Stimulated activated CD8-positive, alpha-beta memory T cell treated with anti-CD3 and anti-CD28 coated beads, Interleukin-7, amount 100 ng/mL, for 1 hour (primary cell): ENCODE measurements at places on chromosomes 5 and 9.

DNA sequence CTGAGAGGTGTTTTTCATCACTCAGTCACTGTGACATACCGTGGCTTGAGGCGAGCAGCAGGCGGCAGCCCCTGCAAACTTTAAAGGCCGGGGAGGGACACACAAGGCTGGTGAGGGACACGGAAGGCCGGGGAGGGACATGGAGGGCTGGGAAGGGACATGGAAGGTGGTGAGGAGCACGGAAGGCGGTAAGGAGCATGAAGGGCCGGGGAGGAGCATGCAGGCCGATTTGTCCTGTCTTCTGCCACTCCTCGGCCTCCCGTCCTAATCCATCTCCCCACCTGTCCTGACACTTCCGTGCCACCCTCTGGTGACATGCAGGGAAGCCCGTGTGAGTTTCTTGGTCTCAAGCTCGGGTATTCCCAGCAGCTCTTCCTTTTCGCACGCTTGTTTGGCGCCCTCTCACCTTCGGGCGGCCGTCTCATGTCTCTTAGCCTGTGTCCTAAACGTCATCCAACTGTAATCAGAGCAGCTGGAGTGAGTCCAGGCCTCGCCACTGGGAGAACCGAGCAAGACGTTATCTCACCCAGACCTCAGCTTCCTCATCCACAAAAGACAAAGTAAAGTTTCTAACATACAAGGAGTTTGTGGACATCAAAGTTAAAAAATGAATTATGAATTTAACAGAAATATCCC is 126.5 kb downstream of the MRPL36 start:
- DNase-seq: no peak

DNA sequence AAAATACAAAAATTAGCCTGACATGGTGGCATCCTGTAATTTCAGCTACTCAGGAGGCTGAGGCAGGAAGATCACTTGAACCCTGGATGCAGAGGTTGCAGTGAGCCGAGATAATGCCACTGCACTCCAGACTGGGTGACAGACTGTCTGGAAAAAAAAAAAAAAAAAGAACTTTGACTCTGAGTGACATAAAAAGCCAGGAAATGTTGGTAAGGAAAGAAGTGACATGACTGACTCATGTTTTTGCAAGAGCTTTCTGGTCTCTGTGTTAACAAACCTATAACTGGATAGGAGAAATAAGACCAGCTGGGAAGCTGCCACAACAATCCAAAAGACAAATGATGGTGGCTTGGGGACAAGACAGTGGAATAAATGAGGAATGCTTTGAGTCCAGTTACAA is 272.1 kb downstream of the HINT1 start:
- no peak for DNase-seq

- DNase-seq: no peak
Measured at GRCh38 chr9:132383462-132383883, 23.2 kb downstream of the TTF1 start.

DNA sequence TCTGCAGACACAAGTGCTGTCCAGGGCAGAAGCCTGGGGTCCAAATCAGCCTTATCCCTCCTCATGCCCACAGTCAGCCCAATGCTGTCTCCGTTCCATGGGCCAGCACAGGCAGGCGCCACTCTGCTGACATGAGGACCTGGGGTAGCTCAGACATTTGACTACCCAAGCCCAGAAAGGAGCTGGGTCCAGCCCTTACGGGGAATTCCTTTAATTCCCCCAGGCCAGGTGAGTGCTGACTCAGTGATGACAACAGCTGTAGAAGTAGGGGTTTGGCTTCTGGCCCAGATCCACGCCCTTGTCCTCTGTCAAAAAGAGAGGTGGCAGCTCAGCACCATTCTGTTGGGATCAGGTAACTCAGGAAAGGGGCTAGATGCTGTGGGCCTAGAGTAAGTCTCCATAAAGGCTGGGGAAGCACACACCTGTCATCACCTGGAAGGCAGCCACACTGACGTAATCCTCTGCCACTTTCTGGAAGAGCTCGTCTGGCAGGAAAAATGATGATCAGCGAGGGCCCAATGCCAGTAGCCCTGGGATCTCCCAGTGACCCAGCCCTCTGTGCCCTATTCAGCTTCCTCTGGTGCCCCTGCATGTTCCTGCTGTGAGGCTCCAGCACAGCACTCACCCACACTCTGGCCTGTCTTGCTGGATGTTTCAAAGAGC is 1.9 kb downstream of the RAB24 start:
- no peak for DNase-seq

DNA sequence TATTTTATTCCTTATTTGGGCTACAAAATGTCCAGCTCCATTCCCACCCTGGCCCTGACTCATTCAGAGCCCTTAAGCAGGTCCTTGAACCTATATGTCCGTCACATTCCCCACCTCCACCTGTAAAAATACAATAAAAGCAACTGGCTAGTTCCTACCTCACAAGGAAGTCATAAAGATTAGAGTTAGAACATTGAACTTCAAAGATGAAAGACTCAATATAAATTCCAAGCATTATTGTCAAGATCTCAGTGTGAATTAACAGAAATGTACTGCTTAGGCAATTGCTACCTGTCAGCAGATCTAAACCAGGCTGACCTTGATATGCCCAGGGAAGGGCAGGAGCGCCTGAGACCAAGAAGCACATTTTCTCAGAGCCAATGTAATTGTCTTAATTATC is 221.8 kb downstream of the ENC1 start:
- no peak for DNase-seq

DNA sequence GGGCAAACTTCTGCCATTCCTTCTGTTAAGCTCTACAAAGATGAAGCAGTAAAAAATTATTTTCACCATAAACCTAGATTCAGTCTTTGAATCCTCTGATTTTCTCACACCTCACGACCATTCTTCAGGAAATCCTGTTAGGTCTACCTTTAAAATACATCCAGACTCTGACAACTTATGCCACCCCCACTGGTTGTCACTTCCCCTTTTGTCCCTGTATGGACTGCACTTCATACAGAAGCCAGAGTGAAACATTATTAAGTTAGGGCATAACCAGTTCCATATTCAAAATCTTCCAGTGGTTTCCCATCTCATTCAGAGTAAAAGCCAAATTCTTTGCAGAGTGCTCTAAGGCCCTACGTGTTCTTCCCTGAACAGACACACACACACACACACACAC is 499.8 kb downstream of the RASEF start:
- DNase-seq: no peak

DNA sequence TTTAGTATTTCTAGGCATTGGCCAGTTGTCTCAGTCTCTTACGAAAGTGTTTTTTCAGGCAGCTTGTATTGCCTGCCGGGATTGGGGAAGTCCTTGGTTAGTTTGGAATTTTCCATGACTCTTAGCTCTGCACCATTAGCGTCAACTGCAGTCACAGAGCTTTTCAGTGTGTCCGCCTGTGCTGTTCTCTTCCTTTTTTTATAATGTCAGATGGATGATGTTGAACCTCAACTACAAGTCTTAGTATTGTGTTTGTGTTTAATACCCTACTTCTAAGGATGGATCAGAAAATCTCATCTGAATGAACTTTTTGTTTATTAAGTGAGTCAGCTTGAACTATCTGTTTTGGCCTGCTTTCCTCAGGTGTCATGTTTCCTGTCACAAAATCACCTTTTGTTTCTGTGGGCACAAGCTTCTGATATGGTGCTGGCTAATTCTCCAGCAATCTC is 33.1 kb downstream of the ATP6V0E1 start:
- DNase-seq: no peak

GRCh38 chr9:79570448-79571308 is 1.1 kb upstream of the TLE4 start:
- no peak for DNase-seq

DNA sequence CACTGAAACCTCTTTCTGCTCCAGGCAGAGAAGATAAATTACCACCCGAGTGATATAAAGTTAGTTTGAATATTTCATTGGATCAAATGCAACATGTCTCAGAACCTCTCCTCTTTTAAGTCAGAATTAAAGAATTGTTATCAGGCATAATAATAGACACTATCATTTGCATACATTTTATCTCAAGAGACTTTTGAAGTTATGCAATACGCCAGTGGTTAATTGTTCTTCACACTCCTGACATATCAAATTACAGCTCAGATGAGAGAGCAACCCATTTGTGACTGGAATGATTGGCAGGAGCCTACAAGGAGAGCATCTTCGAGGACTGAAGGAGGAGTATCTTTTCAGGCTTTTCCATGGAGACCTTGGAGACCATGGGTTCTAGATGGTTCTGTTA is 452.2 kb downstream of the KDM4C start:
- DNase-seq: no peak

GRCh38 chr9:94928691-94929368 is 202.3 kb downstream of the AOPEP start:
- DNase-seq: no peak

DNA sequence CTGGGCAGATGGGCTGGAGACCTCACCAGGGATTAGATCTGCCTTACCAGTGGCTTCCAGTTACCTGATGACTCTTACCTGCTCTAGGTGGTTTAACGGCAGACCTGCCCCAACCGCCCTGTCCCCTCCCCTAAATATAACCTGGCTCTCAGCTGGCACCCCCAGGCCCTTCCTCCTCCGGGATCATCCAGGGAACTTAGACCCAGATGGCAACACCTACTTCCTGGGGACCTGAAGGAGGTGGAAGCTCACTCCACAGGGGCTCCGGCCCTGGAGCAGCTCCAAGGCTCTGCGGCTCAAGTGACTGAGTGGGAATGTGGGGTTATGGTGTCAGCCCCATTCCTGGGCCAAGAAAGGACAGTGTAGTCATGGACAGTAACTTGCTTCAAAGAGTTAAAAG is 130.4 kb downstream of the OLFM1 start:
- no peak for DNase-seq

GRCh38 chr9:37284636-37285035 is 137.9 kb upstream of the GRHPR start:
- no peak for DNase-seq

DNA sequence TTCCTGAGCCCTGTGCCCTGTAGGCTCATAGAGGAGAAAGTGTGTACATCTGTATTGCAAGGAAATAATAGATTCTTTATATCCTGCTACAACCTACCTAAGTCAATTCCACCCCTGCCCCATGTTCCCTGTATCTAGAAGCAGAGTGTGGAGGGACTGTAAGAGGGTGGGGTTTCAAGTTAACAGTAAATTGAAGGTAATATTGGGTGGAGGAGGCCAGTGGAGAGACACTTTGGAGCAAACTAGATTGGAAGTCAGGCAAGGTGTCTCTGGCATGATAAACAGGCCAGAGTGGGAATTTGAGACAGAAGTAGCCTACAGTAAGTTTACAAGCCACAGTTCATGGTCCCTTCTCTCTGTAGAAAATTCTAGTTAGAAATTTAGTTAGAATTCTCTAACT is 2.3 kb upstream of the HEMGN start:
- no peak for DNase-seq

GRCh38 chr5:144979516-144980264 is 809.0 kb downstream of the KCTD16 start:
- DNase-seq: no peak

- no peak for DNase-seq
Measured at GRCh38 chr9:134983074-134983473, 65.4 kb upstream of the FCN1 start.

DNA sequence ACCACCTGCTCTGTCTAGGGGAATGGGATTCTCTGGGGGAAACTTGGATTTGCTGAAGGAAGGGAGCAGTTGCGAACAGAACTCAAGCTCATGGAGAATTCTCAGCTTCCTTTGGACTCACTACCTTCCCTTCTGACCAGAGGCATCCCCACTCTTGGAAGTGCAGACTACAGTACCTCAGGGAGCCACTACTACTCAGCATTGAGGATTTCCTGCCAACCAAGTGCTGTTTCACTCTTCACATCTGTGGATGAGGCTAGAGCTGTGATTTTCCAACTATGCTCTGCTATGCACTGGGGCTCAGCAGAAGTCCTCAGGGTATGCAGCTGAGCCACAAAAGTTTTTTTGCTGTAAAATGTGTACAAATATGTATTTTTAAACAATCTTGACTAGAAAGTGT is 43.9 kb downstream of the MACROH2A1 start:
- DNase-seq: no peak

DNA sequence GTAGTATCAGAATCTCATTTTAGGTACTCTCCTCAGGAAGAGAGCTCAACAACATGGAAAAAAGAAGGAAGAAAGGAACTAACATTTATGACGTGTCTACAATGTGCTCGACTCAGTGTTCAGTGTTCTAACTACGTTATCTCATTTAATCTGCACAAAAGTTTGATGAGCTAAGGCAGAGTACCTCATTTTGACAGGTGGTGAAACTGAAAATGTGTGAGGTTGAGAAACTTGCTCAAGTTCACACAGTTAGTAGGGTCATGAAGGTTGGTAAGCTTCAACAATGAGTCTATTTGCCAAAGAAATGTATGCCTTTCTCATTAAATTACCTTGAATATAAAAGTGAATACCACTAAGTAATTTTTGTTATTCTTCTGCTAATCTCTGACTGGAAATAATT is 165.1 kb downstream of the CAAP1 start:
- DNase-seq: no peak

GRCh38 chr9:120925535-120926396 is 830 bp downstream of the TRAF1 start:
- peak; percentile 67 for DNase-seq

DNA sequence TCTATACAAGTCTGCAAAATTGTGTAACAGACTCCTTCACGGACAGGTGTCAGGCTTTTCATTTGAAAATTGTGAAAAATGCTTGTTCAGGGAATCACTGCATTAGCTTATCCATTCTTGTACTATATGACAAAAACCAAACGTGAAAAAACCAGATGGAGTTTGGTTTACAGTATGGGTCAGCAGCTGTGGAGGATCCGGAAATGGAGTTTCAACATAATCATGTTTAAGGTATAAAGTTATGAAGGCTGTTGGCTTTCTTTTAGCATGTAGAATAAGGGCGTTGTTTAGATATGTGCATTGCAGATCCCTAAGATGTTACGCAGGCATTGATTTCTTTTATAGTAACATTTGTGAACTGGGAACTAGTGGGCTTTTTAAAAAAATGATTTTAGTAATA is 123.8 kb downstream of the GDNF start:
- DNase-seq: no peak

GRCh38 chr9:14822666-14823065 is 87.6 kb downstream of the FREM1 start:
- no peak for DNase-seq

DNA sequence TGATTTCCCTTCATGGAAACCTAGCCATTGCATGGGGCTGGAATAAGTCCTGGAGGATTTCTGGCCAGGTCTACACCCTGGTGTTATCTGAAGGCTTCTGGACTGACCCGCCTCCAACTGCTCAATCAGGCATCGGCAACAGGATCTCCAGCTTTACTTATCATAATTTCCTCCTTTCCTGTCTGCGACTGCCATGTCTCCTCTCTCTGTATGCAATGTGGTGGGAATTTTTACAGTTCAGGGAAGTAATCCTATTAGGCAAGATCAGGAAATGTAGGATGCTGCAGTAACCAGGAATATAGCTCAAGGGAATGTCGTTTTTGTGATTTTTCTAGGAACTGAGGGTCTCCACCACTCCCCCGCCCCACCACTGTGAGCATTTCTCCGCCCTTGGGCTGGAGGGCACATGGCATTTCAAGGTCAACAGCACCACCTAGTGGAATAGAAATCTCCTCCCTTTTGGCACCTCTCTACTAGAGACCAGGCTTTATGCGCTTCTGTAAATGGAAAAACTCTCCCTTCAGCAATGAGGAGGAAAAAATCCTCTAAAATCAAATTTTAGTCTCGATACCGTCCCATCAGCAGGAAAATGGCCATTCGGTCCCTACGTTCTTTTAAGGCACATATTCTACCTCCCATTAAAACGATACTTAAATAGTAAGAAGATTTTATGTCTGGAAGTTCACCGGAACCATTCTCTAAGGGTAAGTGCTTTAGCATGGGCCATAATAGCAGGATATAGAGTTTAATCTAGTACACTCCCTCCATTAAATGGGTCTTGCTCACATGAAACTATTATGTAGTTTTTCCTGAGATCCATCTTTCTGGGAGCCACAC is 93.0 kb downstream of the YTHDC2 start:
- no peak for DNase-seq

GRCh38 chr5:150574818-150575547 is 65.5 kb upstream of the SYNPO start:
- no peak for DNase-seq
